Forelimb muscle (tissue), 1 donor: ENCODE measurements at places on chromosomes 6 and 20.
A peak's percentile ranks its signal among the peaks of the same experiment; 100 is the strongest.

DNA sequence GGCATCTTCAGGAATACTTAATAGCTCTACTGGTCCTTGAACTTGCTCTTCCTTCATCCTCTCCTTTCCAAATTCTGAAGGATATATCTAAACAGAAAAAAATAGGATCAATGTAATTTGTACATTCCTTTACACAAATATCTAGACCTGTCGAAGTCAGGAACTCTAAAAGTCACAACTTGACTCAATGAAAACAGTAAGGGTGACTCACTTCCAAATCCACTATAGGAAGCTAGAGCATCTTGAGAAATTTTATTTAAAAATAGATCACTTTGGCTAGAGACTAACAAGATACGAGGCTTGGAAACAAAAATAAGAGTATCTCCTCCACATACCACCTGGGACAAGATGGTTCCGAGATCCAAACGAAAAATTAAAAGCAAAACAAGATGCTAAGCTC is 12.2 kb downstream of the ESF1 start:
- DNase-seq = no peak

DNA sequence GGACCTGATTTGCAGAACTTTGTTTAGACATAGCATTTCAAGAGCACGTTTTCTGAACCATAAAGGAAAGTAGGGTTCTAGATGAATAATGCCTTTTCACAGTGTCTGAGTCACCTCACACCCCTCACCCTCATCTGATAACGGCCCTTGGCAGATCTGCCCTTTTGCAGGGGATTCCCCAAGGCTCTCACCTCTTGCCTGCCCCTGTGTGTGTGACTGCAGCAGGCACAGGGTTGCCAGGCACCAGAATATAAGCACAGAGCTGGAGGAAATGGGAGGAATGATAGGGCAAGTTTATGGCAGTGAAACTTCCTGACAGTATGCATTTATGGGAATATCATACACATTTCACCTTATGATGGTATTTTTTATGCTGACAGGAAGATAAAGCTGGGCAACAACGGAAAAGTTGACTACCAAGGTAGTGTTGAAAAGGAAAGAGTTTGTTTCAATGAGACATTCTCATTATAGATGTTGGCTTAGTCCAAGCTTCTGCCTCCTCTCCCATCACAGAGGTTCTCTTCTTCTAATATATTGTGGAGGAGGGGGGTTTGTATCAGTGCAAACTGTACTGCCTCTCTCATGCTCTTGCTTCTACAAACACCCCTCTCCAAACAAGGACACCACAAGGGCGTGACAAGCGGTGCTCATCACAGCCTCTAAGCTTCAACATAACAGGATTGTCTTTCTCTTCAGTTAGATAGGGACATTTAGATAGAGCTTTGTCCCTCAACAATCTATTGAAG is 101.5 kb upstream of the BACH2 start:
- DNase-seq = no peak

- peak; percentile 47 for DNase-seq
These were observed 42.4 kb upstream of the GNRH2 start for GRCh38 chr20:3000852-3001523.

- DNase-seq = no peak
These were observed 16.0 kb downstream of the PCK1 start for GRCh38 chr20:57576617-57577550.

GRCh38 chr6:43740321-43740960 is 29.6 kb upstream of the VEGFA start:
- no peak for DNase-seq

- DNase-seq = no peak
These were observed 57.6 kb downstream of the TCP11 start for GRCh38 chr6:35083507-35083906.

DNA sequence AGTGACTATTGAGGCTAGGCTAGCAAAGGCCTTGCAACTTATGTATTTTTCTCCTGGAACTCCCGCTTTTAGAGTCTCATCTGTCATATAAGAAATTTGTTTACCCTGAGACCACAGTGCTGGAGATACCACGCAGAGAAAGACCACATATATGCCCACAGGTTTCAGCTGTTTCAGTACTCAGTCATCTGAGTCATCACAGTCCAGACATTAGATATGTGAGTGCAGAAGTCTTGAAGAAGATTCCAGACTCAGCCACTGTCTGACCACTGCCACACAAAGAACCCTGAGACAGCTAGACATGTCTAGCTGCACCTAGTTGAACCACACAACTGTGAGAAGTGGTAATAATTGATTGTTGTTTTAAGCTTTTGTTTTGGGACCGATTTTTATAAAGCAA is 648.3 kb downstream of the EPM2A start:
- DNase-seq = no peak

GRCh38 chr6:111482188-111482958 is 645 bp downstream of the REV3L start:
- no peak for DNase-seq

GRCh38 chr6:36331381-36331780 is 5.3 kb downstream of the BNIP5 start:
- no peak for DNase-seq

GRCh38 chr20:45366631-45367030 is 3.7 kb downstream of the SYS1 start:
- DNase-seq = no peak

GRCh38 chr6:118124851-118125250 is 217.8 kb downstream of the SLC35F1 start:
- DNase-seq = no peak

GRCh38 chr6:127539272-127539671 is 20.1 kb upstream of the MTCL3 start:
- no peak for DNase-seq

GRCh38 chr6:64034910-64035655 is 399.5 kb downstream of the PHF3 start:
- no peak for DNase-seq

- DNase-seq = no peak
These were observed 215.5 kb downstream of the ALDH8A1 start for GRCh38 chr6:134734312-134734869.

GRCh38 chr6:17707371-17707651 is 586 bp upstream of the NUP153 start:
- DNase-seq = no peak

DNA sequence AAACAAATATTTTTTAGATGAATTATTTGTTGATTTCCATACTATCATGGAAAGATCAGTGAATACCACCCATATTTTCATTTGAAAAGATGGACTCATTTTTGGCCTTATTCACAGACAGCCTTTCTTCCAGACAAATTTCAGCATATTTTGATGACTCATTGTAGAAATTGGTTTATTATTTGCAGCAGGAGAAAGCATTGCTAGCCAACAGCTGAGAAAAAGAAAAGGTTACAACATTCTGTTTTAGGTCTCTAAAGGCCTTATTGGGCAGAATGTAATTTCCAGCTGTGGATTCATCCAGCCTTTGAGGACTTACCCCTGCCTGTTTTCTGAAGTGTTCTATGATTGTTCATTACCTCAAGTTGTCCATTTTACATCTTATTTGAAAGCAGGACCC is 201.9 kb downstream of the PLCB4 start:
- no peak for DNase-seq

- DNase-seq = no peak
These were observed 20.9 kb downstream of the FAM8A1 start for GRCh38 chr6:17621003-17621402.

DNA sequence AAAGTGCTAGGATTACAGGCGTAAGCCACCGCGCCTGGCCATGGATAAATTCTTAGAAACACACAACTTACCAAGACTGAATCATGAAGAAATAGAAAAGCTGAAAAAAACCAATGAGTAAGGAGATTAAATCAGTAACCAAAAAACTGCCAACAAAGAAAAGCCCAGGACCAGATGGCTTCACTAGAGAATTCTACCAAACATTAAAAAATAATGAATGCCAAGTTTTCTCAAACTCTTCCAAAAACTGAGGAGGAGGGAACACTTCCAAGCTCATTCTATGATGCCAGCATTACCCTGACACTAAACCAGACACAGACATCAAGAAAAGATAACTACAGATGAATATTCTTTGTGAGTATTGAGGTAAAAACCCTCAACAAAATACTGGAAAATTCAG is 44.3 kb downstream of the USP49 start:
- DNase-seq = no peak

DNA sequence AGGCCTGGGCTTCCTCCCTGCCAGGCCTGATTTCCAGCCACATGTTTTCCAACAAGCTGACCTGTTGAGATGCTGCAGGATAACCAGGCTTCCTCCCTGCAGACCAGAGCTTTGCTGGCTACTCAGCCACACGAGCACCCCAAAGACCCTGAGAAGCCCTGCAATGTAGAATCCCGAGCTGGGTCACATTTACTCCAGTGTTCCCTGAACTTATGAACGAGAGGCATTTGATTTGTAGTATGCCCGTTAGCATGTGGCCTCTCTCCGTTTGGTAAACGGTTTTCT is 4.0 kb downstream of the SIRPA start:
- no peak for DNase-seq

- DNase-seq = no peak
These were observed 323.0 kb downstream of the ESR1 start for GRCh38 chr6:152130441-152130840.

GRCh38 chr6:136319732-136320131 is 30.1 kb upstream of the BCLAF1 start:
- no peak for DNase-seq

DNA sequence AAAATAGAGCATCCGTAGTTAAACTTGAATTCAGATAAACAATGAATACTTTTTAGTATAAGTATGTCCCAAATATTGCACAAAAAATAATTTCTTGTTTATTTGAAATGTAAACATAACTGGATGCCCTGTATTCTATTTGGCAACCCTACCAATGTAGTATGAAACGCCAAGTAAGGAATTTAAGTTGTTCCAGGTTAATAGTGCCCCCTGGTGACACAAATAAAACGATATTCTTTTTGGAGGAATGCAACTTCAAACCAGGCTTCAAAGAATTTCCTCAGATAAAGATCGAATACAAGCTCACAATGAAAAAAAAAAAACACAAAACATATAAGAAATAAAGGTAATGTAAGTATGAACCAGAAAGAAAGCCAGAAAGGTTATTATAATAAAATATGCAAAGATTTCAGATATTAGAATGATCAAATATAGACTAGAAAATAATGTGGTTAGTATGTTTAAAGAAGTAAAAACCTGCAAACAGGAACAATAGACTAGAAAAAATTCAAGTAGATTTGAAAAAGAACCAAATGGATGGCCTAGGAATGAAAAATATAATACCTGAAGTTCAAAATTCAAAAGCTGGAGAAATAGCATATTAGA is 18.4 kb upstream of the AKAP7 start:
- DNase-seq = no peak

DNA sequence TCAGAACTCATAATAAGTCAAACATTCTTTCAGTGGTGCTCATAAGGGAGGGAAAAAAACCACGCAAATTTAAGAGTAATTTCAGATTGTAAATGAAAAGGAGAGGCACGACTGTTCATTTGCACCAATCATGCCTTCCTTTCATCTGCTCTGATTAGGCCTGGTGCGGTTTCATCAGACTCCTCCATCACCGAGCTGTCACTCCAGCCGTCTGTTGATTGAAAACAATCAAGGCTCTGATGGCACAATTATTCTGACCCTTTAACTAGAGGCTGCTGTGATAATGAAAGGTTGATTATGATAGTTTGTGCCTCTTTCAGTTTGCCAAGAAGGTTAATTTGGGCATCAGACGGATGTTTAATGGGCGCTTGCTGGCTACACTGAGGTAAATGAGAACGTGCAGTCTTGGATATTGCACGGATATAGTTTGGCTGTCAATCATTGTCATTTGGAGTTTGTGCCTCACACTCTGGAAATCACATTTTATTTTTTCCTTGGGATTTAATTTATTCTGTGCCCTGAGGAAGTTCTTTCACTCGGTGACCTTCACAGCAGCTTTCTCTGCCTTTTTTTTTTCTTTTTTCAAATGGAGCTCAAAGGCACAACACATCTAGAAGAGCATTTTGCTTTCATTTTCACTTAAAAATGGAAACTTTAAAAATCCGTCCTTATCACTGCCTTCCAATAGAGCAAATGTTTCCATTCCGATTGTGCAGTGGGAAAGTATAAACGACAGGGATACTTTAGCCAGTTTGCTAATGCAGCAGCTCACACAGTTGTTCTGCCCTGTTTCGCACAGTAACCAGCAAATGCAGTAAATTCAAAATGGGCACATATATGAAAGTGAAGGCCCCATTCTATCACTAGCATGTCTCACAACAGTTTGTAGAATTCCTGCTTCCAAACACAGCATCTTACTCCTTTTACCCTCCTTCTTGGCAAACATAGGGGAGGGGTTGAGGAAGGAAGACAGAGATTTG is 172.8 kb downstream of the KLHL32 start:
- no peak for DNase-seq

GRCh38 chr20:53926428-53927028 is 143.9 kb downstream of the BCAS1 start:
- DNase-seq = no peak

- DNase-seq = no peak
These were observed 90.2 kb downstream of the PRKN start for GRCh38 chr6:162637317-162637716.

- no peak for DNase-seq
These were observed 22.7 kb upstream of the HLA-DQA1 start for GRCh38 chr6:32614366-32615081.
